ENCODE measurements at places on chromosomes 6 and 20. TPM values are rescaled to one million over a fixed set of nuclear protein-coding genes. Genes with fewer than 3 reads are reported as not detected.

SLC17A2 gene
- total RNA-seq = not detected

SAMD5 gene
- not detected for total RNA-seq

PTK7 gene
- 1.2 TPM for total RNA-seq

IMPG1 gene
- not detected for total RNA-seq

BNIP5 gene
- total RNA-seq = not detected

NKX2-2 gene
- total RNA-seq = not detected

TTK gene
- 26.2 TPM for total RNA-seq

DST gene
- 2.9 TPM for total RNA-seq

OR2B6 gene
- total RNA-seq = 0.23 TPM

ZNF311 gene
- total RNA-seq = 0.50 TPM

GSTA2 gene
- total RNA-seq = not detected

GRM1 gene
- not detected for total RNA-seq

MICB gene
- total RNA-seq = 37.8 TPM

ULBP3 gene
- total RNA-seq = 1.7 TPM

IBTK gene
- total RNA-seq = 27.3 TPM

PDE10A gene
- not detected for total RNA-seq

ZBP1 gene
- 10.9 TPM for total RNA-seq

TNXB gene
- 6.6 TPM for total RNA-seq

SLC35D3 gene
- total RNA-seq = not detected

ENPP4 gene
- 5.1 TPM for total RNA-seq

HLA-DMA gene
- 26.2 TPM for total RNA-seq

ARMC12 gene
- 1.3 TPM for total RNA-seq

CFB gene
- not detected for total RNA-seq

SLC22A3 gene
- not detected for total RNA-seq

FOXA2 gene
- not detected for total RNA-seq

FILIP1 gene
- total RNA-seq = not detected

PLN gene
- total RNA-seq = not detected

OPN5 gene
- not detected for total RNA-seq

CD40 gene
- 0.71 TPM for total RNA-seq

ASCC3 gene
- 50.3 TPM for total RNA-seq

HLA-DOA gene
- total RNA-seq = 2.9 TPM

PRDM13 gene
- not detected for total RNA-seq

SPO11 gene
- not detected for total RNA-seq

PRR18 gene
- not detected for total RNA-seq

LINC00237 gene
- total RNA-seq = not detected

ZFP57 gene
- total RNA-seq = not detected

RAB44 gene
- total RNA-seq = 0.07 TPM

SPATS1 gene
- not detected for total RNA-seq

SLC25A27 gene
- not detected for total RNA-seq

DDAH2 gene
- total RNA-seq = 18.1 TPM

HINT3 gene
- 9.1 TPM for total RNA-seq

BANF2 gene
- total RNA-seq = not detected

VWA7 gene
- total RNA-seq = 3.9 TPM

ALDH8A1 gene
- total RNA-seq = 0.24 TPM

LHFPL5 gene
- not detected for total RNA-seq

OLIG3 gene
- not detected for total RNA-seq

MAP3K4 gene
- 44.6 TPM for total RNA-seq

SEMG1 gene
- not detected for total RNA-seq

BACH2 gene
- 60.4 TPM for total RNA-seq

ZNF391 gene
- total RNA-seq = 1.6 TPM

HCK gene
- not detected for total RNA-seq

PSORS1C1 gene
- total RNA-seq = not detected

BMP7 gene
- total RNA-seq = not detected

TGM3 gene
- not detected for total RNA-seq

DDRGK1 gene
- 59.1 TPM for total RNA-seq
